ENCODE measurements at places on chromosomes 13 and 19.

DNA sequence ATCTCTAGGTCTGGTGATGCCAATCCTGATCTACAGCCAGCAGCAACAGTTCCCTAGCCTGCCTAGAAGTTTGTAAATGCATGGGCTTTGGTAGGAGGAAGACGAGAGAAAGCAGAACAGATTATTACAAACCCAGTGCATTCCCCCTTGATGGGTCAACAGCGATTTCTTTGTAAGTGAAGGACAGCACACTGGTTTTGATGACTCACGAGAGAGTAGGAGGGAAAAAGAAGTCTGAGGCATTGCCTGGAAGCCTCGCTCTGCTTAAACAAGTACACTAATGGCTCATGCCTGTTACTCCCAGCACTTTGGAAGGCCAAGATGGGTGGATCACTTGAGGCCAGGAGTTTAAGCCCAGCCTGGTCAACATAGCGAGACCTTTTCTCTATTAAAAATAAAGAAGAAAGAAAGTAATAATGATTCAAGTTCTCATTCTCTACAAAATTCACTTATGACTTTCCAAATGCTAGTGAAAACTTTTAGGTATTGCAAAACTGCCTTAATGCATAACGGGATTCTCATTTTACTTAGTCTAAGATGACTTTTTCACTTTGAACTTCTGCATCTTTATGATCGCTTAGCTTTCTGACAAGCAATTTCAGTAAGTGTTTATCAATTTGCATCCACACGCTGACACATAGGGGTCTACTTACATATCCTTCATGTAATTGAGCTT is 47.7 kb upstream of the USPL1 start:
- DNase-seq, result no peak

GRCh38 chr13:46516599-46517338 is 36.2 kb upstream of the LRCH1 start:
- no peak for DNase-seq

- no peak for DNase-seq
These were observed 36.8 kb downstream of the TRPM4 start for GRCh38 chr19:49194408-49194807.

DNA sequence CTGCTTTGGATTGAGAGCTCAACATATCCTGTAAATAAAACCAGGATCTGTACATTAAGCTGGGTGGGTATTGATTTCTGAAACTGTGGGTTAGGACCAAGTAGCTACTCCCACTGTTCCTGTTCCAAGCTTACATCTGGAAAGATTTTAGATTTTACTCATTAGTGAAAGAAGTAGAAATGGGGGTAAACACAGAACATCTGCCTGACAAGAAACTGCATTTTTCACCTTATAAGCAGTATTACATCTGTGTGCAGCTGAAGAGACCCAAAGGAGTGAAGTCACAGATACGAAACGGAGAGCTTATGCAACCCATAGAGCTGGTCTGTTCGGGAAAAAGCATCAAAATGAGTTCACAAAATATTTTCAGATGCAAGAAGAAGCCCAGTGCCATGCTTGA is 235.2 kb downstream of the SLITRK5 start:
- DNase-seq, result no peak

DNA sequence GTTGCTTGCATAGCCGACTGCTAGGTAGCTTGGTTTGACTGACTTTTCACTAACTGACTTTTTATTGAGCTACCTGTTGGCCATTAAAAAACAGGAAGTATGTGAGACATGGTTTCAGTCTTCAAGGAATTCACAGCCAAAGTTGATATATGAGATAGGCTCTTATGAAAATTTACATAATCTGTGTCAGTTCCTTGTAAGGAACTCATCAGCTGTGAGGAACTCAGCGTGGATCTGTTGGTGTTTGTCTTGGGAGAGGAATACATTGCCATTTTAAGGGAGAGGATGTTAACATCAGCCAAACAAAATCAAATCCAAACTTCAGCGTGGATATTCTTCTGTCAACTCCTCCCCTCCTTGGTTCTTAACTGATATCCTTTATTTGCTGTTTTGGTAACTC is 2.0 kb downstream of the RNF113B start:
- no peak for DNase-seq

GRCh38 chr13:73984201-73984600 is 150.0 kb downstream of the KLF12 start:
- no peak for DNase-seq

DNA sequence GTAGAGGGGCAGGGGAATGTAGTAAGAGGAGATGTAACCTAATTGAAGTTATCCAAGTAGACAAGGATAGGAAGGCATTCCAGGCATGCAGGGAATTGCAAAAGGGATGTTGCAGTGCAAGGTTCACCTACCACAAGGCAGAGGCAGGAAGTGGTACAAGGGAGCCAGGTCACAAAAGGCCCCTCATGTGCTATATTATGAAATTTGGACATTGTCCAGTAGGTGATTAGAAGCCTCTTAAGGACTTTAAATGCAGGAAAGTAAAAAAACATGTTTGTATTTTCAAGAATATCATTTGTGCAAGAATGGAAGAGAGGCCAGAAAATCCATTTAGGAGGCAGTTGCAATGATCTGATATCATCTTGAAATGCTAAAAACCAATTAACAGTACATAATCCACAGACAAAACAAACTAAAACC is 111.4 kb downstream of the FRY start:
- DNase-seq, result no peak

DNA sequence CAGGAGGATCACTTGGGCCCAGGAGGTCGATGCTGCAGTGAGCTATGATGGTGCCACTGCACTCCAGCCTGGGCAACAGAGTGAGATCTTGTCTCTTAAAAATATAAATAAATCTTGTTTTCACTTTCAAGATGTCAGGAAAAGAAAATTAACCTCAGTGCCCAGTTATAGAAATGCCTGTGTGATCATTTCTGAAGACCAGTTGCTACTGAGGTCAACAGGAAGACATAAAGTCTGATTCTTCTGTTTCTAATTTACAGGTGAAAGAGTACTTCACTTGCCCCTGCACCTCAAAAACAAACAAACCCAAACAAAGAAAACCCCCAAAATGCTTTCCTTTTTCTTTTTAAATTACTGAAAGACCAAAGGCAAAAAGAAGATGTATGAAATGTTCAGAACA is 174.3 kb upstream of the NBEA start:
- DNase-seq, result peak; percentile 15

DNA sequence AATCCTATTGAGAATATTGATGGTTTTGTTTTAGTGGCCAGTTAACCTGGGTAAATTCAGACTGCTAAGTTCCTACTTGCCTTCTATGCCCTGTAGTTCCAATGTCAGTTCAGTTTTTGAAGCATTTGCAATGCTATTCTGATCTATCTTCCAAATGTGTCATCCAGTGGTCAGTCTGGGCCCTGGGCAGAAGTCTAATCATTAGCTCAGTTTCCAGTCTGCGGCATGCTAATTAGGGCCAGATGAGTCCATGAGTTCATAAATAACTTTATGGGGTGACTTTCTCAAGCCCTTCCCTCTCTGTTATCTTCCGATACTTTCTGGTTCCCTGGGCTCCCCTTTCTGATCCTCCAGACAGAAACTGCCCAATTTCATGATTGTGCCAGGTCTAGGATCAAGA is 32.7 kb downstream of the FAM187B start:
- DNase-seq, result no peak

DNA sequence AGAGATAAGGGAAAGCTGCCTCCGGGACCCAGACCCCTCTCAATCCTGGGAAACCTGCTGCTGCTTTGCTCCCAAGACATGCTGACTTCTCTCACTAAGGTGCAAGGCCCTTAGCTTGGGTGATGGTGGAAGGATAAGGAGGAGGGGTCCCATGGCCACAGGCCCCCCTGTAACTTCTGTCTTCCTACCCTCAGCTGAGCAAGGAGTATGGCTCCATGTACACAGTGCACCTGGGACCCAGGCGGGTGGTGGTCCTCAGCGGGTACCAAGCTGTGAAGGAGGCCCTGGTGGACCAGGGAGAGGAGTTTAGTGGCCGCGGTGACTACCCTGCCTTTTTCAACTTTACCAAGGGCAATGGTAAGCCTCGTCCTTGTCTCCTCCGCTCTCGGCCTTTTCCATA is 2.0 kb downstream of the CYP2F1 start:
- DNase-seq, result no peak

- DNase-seq, result no peak
These were observed 133.4 kb downstream of the OXGR1 start for GRCh38 chr13:96860882-96861281.

DNA sequence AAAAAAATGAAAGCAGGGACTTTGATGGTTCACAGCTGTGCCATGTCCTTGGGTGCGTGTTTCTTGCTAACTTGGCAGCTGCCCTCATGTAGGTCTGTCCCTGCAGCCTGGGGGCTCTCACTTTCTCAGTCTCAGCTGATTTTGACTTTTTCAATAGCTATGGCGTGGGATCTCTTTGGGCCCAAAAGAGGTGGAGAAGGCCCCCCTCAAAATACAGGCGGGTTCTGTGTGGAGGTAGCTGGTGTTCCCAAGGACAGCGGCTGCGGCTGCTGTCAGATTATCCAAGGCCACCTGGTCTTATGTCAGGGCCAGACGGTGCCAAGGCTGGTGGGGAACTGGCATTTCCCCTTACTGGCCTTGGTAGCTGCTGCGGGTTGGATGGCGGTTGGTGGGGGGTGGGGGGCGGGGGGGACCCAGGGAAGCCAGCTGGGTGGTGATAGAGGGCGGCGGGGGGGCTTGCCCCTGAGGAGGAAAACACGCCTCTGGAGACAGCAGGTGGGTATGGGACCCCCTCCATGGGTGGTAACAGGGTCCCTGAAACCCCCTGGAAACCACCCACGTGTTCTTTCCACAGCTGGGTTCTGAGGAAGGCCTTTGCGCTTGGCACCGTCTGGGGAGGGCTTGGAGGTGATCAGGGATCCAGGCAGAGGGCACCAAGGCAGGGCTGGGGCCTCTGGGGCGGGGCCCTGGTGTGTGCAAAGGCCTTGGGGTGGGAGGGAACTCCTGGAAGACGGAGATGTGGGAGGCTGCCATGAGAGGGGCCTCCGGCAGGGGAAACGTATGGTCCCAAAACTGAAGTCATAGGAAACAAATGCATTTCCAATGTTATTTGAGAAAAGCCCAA is 4.1 kb downstream of the TIMM13 start:
- DNase-seq, result peak; percentile 2

DNA sequence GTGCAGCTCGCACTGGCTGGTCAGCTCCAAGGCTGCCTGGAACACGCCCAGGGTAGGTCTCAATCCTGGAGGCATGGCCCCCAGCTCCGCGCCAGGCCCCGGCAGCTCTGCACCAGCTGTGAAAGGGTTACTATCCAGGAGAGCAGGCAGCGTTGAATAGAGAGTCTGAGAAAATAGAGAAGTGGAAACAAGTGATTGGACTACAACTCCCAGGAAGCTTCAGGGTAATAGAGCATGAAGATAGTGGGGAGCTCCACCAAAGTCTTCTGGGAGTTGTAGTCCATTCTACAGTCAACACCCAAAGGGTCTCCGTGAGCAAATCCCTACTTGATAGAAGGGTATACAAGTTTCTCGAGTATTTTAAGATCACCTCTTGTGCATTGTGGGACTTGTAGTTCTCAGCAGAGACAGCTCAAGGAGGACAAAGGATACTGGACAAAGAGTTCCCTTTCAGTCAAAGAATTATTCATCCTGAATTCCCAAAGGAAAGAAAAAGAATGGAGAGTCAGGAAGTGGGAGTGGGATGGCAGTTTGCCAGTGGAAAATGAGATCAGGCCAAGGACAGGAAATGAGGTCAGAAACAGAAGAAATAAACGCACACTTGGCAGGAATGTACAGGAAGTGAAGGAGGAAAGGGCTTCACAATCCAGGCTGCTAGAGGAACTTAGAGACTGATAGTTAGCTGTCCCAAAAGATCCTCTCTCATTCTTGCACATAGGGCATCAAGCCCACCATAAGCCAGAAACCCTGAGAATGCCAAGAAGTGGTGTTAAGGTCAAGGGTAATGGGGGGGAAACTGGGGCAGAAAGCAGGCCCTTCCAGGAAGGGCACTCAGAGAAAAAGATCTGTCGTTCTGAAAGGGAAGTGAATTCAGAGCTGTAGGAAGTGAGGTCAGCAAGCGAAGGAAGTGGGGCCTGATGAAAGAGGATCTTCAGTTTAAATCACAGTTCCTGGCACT is 5.5 kb upstream of the MAMSTR start:
- peak; percentile 63 for DNase-seq

- no peak for DNase-seq
These were observed 105.8 kb downstream of the COL4A1 start for GRCh38 chr13:110201114-110201513.

DNA sequence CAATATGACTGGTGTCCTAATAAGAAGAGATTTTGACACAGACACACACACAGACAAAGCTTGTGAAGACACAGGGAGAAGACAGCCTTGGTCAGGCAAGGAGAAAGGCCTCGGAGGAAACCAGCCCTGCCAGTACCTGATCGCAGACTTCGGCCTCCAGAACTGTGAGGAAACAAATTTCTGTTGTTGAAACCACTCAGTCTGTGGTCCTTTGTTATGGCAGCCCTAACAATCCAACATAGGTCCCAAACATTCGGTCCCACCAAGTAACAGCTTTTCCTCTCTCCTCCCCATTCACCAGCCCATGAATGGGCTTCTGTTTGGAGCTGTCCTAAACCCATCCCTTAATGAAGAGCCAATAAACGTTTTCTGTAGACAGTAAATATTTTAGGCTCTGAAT is 36.4 kb upstream of the UBAC2 start:
- DNase-seq, result no peak

- DNase-seq, result peak; percentile 35
These were observed 1.1 kb upstream of the ATP11A start for GRCh38 chr13:112688560-112689302.

DNA sequence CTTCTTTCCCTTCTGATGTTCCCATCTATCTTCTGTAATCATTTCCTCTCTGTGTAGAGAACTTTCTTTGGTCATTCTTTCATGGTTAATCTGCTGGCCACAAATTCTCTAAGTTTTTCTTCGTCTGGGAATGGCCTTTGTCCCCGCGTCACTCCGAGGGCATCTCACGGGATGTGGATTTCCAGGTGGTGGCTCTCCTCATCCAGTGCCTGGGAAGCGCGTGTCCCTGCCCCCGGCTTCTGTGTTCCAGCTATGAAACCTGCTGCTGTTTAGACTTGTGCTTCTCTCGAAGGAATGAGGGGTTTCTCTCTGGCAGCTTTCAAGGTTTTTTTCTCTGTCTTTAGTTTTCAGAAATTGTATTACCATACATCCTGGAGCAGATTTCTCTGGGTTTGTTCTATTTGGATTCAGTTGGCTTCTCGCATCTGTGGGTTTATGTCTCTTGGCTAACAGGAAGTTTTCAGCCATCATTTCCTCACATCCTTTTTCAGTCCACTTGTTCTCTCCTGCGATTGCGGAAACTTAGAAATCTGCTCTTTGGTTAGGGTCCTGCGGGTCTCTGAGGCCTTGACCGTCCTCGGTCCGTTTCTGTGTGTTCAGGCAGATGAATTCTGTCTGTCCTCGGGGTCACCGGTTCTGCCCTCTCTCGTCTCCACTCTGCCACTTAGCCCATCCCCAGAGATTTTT is 36.9 kb upstream of the DCUN1D2 start:
- no peak for DNase-seq

All from GM12865 (cell line).